ENCODE measurements at places on chromosomes 13 and 19.
A peak's percentile ranks its signal among the peaks of the same experiment; 100 is the strongest.

- no peak for DNase-seq
Measured at GRCh38 chr13:30493658-30494381, 28.1 kb upstream of the HMGB1 start.

- peak; percentile 46 for DNase-seq
Measured at GRCh38 chr13:26967119-26968038, 204.2 kb downstream of the USP12 start.

- DNase-seq: no peak
Measured at GRCh38 chr13:93535251-93535650, 308.6 kb downstream of the GPC6 start.

DNA sequence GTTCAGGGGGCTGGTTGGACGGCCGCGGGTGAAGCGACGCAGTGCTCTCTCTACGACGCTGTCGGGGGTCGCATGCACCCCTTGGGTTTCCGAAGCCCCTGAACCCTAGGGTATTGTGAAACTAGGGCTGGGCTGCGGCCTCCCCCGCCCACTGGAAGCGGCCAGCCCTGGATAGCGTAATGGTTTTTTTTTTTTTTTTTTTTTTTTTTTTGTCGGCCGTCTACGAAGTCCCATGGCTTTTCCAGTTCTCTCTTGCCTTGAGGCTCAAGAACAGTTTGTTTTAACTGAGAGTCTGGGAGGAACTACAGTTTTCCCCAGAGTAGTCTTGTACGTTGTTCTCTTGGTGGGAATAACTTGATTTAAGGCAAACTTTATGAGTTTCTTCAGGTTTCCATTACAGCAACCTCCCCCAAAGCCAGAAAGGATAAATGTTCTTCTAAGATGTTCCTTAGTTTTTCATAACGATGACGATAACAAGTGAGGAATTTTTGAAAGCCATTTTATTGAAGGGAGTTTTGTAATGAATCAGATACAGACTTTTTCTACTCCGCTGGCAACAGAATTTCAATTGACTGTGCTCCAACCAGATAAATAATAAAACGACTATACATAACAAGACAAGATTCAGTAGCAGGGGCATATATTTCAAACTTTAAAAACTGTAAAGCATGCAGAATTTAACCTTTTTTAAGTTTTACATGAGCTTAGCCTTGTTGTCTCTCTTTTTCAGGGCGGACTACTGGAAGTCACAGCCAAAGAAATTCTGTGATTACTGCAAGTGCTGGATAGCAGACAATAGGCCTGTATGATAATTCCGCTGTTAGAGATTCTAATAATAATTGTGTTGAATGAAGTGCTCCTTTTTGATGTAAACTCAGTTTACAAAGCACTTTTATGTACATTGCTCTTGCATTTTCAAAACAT is 867 bp downstream of the WBP4 start:
- no peak for DNase-seq

- DNase-seq: no peak
Measured at GRCh38 chr13:42116225-42116624, 67.8 kb downstream of the DGKH start.

GRCh38 chr19:40703029-40703755 is 12.7 kb upstream of the NUMBL start:
- DNase-seq: no peak

GRCh38 chr13:80668452-80668851 is 327.5 kb upstream of the SPRY2 start:
- DNase-seq: no peak

DNA sequence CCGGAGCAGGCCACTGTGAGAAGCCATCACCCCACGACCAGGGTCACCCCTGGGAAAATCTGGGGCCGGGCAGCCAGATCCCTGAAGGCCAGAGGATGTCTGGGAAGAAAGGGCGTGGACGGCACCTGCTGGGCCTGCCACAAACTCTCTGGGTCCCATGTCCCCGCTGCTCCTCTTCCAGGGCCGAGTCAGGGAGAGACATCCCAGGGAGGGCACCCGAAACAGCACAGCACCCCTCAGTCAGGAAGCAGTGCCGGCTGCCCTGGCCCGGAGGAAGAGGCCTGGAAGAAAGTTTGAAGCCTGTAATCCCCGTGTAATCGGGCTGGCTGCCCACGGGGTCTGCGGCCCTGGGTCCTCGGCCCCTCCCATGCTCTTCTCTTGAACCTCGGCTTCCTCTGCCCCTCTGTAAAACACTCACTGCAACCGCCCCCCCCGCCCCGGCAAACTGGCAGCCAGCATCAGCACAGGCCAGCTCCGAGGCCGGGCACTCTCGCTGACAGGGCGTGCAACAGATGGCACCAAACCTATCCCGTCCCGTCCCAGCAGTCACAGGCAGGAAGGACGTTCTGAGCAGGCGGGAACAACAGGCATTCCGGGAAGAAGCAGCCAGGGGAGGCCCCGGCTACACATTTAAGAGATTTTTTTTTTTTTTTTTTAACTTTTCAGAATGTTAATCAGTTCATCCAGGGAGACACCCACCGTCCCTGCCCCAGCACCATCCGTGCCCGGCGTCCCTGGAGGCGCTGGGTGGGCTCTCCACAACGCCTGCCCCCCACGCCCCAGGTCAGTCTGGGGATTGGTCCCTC is 1.5 kb downstream of the SBNO2 start:
- DNase-seq: peak; percentile 43

- peak; percentile 16 for DNase-seq
Measured at GRCh38 chr13:76723551-76724232, 162.5 kb downstream of the KCTD12 start.

- DNase-seq: no peak
Measured at GRCh38 chr13:92224825-92225224, 826.4 kb downstream of the GPC5 start.

DNA sequence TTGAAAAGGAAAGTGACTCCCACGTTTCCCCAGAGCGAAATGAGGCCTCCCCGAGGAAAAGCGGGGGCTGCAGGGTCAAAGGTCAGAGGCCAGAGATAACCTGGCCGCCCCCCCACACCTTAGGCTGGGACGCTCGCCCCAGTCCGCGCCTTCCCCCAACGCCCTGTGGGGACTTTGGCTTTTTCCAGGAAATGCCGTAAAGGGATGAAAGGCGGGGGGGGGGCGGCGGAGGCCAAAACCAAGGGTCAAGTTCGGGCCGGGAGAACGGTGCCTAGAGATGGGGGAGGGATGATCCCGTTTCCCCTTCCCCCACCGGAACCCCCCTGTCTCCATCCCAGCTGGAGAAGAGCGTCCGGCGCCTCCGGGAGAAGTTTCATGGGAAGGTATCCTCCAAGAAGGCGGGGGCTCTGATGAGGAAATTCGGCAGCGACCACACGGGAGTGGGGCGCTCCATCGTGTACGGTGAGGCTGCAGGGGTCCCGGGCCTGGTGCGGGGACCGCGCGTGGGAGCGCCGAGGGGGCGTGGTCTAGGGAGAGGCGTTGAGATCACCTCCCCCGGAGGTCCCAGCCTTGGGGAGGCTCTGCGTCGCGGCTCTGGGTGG is 575 bp downstream of the SHFL start:
- DNase-seq: peak; percentile 26

DNA sequence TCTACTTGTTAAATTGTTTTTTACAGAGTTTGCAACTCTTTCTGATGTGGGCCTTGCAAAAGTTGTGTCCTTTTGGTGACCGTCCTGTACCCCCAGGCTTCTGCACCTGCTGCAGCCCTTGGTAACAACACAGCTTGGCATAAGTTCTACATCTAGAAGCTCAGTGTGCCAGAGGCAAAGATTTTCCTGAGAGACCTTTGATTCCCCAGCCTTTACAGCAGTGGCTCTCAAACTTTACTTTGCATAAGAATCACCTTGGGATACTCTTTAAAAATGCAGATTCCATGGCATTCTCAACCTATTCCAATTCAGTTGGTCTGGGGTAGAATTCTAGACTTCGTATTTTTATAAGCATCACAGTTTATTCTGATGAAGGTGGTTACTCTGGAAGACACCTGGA is 260.9 kb downstream of the DCT start:
- no peak for DNase-seq

DNA sequence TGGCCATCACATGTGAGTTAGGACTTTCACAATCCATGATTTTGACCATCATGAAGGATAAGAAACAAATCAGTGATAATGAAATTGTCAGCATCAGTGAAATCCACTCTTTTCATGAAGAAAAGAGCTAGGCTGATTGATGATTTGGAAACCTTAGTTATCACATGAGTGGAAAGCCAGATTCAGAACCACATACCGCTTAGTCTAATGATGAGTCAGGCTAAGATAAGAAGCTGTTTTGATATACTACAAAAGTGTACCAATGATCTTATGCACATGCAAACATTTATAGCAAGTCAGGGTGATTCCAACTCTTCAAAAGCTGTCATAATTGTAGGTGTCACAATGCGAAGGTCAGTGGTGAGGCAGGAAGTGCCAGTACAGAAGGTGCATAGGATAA is 519.3 kb downstream of the GPC6 start:
- DNase-seq: no peak

DNA sequence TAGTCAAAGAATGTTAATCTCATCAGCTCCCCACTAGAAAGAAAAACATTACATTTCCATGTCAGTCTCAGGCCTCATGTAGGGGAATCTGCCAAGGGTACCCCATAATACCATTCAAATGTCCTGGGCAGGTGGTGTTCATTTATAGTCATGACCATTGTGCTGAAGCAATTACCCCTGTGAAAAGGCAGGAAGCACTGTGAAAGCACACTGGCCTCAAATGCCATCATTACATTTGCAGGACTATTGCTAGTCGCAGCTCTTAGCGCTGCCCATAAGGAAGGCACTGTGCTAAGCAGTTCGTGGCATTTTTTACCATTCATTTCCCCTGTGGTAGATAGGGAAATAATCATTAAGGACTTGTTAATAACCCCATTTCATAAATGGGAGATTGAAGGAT is 109.0 kb downstream of the LHFPL6 start:
- DNase-seq: no peak

All from retina (tissue), 1 donor.